ENCODE measurements at places on chromosomes 6 and 20. TPM values are rescaled to one million over a fixed set of nuclear protein-coding genes. Genes with fewer than 3 reads are reported as not detected.

- peak; percentile 87 for DNase-seq
- peaks cover 36% of the 10 kb centered on the region for H3K36me3 ChIP-seq
- H3K4me3 ChIP-seq: no peak overlapping the region
Observed at GRCh38 chr6:44096612-44097011, 30.6 kb downstream of the MRPL14 start.

GRCh38 chr6:169783401-169783800 is 32.0 kb downstream of the ERMARD start:
- DNase-seq: no peak
- H3K36me3 ChIP-seq: peaks cover 4% of the 10 kb centered on the region
- no peak overlapping the region for H3K4me3 ChIP-seq
- H3K27me3 ChIP-seq: no peaks in the 10 kb centered on the region
- no peak overlapping the region for H3K27ac ChIP-seq

DNA sequence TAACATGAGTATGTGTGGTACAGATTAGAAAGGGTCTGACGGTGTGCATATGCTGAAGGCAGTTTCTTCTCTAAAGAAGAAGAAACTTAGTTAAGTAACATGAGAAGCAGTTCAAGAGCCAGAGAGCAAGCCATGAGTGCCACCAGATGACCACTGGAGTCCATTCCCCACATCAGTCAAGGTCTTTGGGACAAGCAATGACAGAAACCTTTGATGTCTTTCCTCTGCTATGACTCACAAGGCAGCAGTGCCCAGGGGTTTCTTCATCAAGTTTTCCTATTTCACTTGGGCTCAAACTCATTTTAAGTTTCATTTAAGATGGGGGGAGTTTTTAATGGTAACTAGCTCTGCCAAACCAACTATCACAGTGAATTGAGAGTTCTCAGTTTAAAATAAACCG is 303.8 kb upstream of the TBX18 start:
- H3K27ac ChIP-seq: no peak overlapping the region
- no peaks in the 10 kb centered on the region for H3K4me1 ChIP-seq
- H3K27me3 ChIP-seq: no peaks in the 10 kb centered on the region
- no peaks in the 10 kb centered on the region for H3K36me3 ChIP-seq
- no peak overlapping the region for H3K4me3 ChIP-seq

DNA sequence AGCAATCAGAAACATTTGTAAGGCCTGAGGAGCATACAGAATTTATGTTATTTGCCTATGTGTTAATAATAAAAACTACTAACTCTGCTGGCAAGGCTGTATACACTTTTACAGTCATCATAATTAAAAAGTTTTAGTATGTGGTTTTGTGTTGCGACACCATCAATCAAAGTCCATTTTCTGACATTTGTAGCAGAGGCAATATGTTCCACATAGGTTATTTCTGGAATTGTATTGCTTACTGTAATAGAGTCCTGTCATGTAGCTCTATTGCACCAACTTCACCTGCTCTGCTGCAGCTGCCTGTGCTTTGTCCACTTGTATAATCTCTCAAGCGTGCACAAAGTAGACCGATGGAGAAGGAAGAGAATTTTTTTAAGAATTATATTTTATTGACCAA is 501.8 kb downstream of the HACE1 start:
- no peak overlapping the region for H3K27ac ChIP-seq
- H3K36me3 ChIP-seq: no peaks in the 10 kb centered on the region
- H3K27me3 ChIP-seq: no peaks in the 10 kb centered on the region
- no peak overlapping the region for H3K4me3 ChIP-seq

DNA sequence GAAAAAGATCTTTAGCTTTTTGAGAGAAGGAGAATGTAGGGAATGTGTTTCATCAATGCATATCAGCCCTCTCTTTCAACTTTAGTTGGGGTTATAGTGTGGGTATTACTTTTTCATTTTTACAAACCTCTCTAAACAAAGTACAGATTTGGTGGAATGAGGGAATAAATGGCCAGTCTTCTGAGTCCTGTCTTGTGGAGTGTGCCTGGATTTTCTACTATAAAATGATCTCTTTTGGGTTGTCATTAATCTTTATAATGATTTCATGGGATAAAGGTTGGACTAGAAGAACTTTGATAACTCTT is 209.3 kb downstream of the RNF144B start:
- DNase-seq: no peak
- no peaks in the 10 kb centered on the region for H3K4me1 ChIP-seq
- H3K4me3 ChIP-seq: no peak overlapping the region
- H3K27ac ChIP-seq: no peak overlapping the region
- no peaks in the 10 kb centered on the region for H3K36me3 ChIP-seq

DNA sequence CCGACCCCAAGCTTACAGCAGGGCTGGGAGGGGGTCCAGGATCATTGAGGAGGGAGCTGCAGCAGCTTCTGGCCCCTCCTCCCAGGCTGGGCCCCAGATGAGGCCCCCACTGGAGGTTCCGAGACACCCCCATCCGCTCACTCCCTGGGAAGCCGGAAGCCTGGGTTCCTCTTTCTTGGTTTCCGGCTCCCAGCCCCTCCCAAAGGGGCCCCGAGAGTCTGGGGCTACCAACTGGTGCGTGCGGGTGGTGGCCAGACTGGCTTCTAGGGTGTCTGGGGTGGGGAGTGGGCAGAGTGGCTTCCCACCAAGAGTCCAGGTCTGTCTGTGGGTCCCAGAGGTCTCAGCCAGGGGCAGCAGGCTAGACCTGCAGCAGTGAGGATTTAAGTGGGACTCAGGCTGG is 2.2 kb downstream of the RGS19 start:
- peaks cover 38% of the 10 kb centered on the region for H3K27me3 ChIP-seq
- H3K36me3 ChIP-seq: peaks cover 16% of the 10 kb centered on the region
- no peaks in the 10 kb centered on the region for H3K4me1 ChIP-seq
- H3K4me3 ChIP-seq: peak overlapping the region; percentile 25
- DNase-seq: no peak
- H3K27ac ChIP-seq: no peak overlapping the region

DNA sequence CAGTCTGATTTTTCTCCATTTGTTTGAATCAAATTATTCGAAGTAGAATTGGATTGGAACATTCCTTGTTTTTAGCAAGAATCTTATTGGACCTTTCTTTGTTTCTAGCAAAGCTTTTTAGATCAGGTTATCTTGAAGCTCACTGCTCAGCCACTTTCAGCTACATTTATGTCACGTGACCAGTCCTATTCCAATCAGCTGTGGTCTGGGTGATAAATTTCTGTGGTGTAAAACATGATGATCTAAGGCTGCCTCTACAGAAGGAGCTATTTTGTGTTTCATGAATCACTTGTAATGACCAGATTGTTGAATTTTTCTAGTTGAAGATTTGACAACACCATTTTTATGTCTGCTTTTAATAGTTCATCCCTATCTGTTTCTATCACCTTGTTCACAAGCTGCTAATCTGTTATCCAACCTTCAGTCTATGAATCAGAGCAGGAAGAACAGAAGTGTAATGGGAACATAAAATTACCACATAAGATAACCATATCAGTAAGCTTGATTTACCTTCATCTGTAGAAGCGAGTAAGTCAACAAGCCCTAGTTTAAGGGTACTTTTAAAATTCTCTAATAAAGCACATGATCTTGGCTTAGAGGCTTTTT is 101.0 kb upstream of the MAP3K7 start:
- H3K4me3 ChIP-seq: no peak overlapping the region
- H3K27ac ChIP-seq: no peak overlapping the region
- H3K4me1 ChIP-seq: no peaks in the 10 kb centered on the region

DNA sequence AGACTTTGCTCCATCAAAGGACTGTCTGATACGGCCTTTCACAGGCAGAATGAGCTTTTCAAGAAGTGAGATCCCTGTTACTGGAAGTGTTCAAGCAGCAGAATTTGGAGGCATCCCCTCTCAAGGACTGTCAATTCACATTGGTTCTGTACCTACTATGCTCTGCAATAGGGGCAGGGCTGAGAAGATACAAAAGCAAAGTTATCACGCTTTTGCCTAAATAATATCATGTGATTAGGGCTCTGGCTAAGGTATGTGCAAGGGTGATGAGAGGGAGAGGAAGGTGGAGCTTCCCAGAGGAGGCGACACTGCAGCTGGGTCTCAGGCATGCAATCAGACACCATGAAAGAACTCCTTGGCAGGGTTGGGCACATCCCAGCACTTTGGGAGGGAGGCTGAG is 80.2 kb upstream of the PIM1 start:
- DNase-seq: no peak
- no peaks in the 10 kb centered on the region for H3K36me3 ChIP-seq
- no peak overlapping the region for H3K27ac ChIP-seq
- H3K4me1 ChIP-seq: peaks cover 15% of the 10 kb centered on the region

GRCh38 chr6:73085443-73085871 is 139.8 kb downstream of the KHDC1L start:
- H3K4me1 ChIP-seq: no peaks in the 10 kb centered on the region
- no peak overlapping the region for H3K4me3 ChIP-seq
- H3K27ac ChIP-seq: no peak overlapping the region

DNA sequence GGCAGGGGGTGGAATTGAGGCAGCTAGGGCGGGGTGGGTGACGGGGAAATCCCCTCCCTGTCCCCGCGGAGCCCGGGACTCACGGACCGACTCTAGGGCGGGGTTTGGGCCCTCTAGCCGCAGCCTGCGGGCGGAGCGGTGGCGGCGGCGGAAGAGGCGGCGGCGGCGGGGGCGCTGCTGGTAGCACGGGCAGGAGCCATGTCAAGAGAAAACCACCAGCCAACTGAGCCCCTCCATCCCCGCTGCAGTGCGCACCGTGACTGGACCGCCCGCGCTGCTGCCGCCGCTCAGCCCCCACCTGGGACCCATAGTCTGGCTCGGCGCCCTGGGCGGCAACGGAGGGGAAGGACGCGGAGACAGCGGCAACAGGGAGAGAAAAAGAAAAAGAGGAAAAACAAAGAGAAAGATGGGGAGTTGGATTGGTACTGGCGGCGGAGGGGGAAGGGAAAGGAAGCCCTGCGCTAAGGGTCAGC is 1.2 kb upstream of the C6orf62 start:
- peak; percentile 57 for DNase-seq
- H3K4me3 ChIP-seq: peak overlapping the region; percentile 99
- peak overlapping the region; percentile 100 for H3K27ac ChIP-seq
- H3K36me3 ChIP-seq: peaks cover 12% of the 10 kb centered on the region
- no peaks in the 10 kb centered on the region for H3K4me1 ChIP-seq

KCNK17 gene
- polyA plus RNA-seq: 1.3 TPM

SIRPD gene
- not detected for polyA plus RNA-seq

ANKRD66 gene
- polyA plus RNA-seq: not detected
